ENCODE measurements at places on chromosomes 11 and 22.

GRCh38 chr11:75499423-75500190 lies 26.1 kb downstream of the GDPD5 start:
- no peak for DNase-seq

- DNase-seq = no peak
These were observed 137.3 kb downstream of the KCNA4 start for GRCh38 chr11:29879560-29879959.

GRCh38 chr11:27864611-27865010 lies 164.4 kb upstream of the BDNF start:
- DNase-seq = no peak

DNA sequence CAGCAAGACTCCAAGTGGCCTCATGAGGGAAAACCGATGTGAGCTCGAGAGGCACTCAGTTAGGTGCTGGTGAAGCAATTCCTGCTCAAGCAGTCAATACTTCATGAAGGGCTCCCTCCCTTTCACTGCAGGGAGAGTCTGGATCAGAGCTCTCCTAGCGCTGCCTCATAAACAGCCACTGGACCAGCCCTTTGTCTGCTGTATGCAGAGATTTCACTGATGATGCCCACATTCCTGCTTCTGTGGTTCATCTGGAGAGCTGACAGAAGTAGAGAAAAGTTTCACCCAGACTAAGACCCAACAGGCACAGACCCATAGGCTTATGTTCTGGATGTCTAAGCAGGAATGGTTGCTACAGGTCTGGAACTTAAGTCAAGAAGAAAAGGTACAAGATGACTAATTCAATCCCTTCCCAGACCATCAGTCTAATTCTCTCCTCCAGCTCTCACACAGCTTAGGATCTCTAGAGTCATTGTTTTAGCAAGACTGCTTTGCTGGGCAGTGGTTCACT lies 4.0 kb downstream of the UCP2 start:
- no peak for DNase-seq

DNA sequence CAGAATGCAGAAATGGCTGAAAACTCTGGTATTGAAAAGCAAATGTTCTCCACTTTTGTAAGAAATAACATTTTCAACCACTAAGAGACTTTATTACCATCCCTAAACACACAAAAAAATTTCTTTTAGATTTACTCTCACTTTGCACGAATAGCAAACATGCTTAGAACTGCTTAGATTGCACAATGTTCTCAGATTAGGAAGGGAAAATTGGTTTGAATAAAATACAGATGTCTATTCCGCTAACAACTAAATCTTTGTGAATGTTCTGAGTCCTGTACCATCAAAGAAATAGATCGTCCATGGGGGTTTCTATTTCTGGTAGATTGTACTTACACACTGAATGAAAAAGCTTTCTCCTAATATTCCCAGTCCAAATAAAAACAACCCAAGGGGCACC lies 40.1 kb downstream of the BDNF start:
- no peak for DNase-seq

DNA sequence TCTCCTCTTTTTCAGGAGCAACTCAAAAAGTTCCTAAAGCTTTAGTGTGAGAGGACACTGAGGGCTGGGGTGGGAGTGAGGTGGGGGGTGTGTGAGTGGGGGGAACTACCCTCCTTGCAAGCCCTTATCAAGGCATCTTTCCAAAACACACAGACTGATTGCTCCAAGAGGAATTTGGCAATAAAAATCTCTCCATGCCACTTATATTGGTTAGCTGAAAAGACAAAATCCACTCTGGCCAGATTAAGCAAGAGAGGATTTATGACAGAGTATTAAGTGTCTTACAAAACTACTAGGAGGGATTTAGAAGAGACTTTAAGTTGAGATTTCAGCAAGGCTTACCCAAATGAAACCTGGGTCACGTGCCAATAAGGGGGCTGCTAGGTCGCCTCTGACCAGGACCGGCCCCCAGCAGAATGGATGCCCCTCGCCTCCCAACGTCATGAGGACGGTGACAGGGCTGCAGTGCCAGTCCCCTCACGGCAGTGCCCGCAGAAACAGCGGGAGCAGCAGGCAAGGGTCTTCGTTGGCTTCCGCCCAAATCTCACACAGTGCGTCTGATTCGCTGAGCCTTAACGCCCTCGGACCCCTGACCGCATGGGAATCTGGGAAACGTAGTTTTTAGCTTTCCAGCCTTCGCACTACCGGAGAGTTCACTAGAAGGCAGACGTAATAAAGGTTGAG lies 22.1 kb upstream of the CTR9 start:
- no peak for DNase-seq

DNA sequence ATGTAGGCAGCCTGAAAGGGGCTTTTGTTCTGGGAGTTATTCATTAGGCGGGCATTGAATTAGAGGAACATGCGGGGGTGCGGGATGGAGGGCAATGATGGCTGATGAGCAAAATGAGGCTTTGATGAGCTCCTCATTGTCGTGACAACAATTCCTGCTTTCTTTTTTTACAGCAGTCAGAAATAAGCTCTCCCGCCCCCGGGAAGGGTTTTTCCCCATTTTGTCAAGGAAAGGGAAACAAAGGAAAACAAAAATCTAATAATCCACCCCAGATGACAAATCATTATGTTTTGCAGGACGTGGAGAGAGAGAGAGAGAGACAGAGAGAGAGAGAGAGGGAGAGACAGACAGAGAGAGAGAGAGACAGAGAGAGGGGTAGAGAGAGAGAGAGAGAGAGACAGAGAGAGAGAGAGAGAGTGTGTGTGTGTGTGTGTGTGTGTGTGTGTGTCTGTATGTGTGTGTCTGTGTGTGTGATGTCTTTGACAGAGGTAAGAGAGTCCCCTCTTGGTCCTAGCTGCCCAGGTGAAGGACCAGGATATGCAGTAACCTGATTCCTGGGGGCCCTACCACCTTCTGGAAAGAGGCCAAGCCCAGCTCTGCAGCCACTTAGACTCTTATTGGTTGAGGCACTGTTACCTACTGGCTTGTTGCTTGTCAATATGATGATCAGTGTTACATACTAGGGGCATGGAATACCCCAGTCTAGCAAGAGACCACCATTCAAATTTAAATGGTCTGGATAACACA lies 46.7 kb upstream of the PARVA start:
- no peak for DNase-seq
